Colonic mucosa (tissue), 4 donors: ENCODE measurements at places on chromosomes 5 and 9. TPM values are rescaled to one million over a fixed set of nuclear protein-coding genes. Genes with fewer than 3 reads are reported as not detected.

The SLC25A2 gene
- total RNA-seq: 0.21 TPM

The PLAC8L1 gene
- total RNA-seq: not detected

The FAM151B gene
- 1.4 TPM for total RNA-seq

The GLE1 gene
- 44.5 TPM for total RNA-seq

The ADAMTSL1 gene
- total RNA-seq: 10.2 TPM

The BASP1 gene
- total RNA-seq: 4.2 TPM

The EPB41L4A gene
- 18.0 TPM for total RNA-seq
